ENCODE measurements at places on chromosomes 7 and 10.
A peak's percentile ranks its signal among the peaks of the same experiment; 100 is the strongest.

- no peak for DNase-seq
Measured at GRCh38 chr10:43273543-43273942, 6.7 kb upstream of the RASGEF1A start.

DNA sequence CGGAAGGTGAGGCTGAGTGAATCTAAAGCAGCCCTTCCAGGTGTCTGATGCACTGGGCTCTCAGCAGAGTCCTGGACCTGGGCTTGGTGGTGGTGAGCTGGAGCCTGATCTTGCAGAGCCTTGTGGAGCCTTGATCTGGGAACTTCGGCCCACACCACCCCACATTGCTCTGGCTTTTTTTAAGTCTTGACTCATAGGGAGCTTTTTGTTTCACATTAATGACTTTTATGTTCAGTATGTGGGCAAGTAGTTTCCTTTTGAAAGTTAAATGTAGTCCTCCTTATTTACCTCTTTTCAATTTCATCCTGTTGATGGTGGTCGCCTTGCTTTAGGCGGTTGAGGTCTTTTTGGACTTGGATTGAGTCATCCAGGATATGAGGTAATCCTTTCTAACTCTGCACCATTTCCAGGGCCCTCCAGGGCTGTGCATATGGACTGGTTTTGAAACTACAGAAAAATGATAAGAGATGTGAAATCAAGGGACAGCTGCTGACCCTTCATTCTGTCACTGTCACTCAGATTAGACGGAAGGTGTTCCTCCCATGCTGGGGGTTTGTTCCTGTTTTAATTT is 2.9 kb upstream of the NRAP start:
- DNase-seq, result peak; percentile 61

DNA sequence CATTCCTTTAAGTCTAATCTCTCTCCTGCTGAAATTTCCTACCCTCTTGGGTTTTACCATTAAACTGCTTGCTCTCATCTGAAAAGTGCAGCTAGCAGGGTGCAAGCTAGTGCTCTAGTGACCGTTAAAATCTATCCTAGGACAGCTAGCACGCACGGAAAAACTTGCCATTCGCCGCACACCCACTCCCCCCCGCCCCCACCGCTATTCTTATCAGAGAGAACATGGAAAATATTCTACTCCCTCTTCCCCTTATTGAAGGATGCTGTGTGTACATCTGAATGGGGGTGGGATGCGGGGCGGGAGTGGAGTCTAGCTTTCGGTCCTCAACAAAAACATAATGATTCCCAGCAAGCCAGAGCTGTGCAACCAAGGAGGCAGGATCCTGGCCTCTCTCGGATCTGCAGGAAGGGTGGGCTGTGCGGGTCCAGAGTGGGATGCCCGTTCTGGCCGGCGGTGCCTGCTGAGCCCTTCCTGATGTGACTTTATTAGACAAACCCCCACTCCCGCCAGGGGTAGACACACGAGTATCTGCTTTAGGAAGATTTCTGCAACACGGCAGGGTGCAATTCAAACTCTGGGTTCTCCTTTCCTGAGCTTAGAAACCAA is 1.1 kb upstream of the ADRA2A start:
- DNase-seq, result no peak

- peak; percentile 14 for DNase-seq
Measured at GRCh38 chr7:64874562-64875250, 28.4 kb upstream of the ZNF273 start.

GRCh38 chr10:70680899-70681730 is 8.8 kb downstream of the ADAMTS14 start:
- DNase-seq, result no peak

DNA sequence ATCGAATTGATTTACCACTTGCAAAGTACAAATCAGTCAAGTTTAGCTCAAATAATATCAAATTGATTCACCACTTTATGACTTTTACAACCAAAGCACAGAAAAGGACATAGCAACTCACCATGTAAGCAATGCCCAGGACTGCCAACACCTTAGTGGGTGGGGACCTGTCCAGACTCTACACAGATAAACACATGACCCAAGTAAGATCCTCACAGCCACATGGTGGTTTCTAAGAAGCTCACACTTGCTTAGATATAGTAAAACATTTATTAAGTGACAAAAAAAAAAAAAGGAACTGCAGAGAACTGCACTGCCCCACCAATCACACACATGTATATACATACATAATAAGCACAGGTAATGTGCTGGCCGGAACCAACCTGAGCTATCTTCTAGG is 116.2 kb downstream of the SLC25A13 start:
- no peak for DNase-seq

GRCh38 chr7:129792721-129793120 is 160.0 kb downstream of the UBE2H start:
- DNase-seq, result no peak

DNA sequence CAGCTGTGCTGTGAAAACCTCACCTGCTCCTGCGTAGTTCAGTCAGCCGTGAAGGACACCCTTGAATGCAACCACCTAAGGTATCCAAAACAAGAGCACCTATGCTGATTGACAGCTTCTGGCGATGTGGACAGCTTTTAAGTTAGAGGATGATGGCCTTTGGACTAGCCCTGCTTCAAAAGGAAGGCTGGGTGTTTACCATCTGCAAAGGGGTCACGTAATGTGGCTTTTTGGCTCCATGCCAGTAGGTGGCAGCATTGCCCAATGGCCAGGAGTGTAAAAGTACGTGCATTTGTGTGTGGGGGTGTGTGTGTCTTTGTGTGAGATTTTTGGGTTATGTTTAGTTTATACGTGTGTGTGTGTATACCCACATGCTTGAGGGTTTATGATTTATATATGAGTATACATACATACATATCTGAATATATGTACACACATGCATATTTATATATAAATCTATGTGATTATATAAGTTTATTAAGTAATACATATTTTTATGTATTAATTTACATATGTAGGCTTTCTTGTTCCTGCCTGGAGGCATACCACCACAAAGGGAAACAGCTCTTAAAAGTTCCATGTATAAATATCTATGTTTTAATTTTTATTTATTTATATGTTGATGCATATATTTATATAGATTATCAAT is 236.3 kb upstream of the ANKRD30A start:
- DNase-seq, result peak; percentile 60

DNA sequence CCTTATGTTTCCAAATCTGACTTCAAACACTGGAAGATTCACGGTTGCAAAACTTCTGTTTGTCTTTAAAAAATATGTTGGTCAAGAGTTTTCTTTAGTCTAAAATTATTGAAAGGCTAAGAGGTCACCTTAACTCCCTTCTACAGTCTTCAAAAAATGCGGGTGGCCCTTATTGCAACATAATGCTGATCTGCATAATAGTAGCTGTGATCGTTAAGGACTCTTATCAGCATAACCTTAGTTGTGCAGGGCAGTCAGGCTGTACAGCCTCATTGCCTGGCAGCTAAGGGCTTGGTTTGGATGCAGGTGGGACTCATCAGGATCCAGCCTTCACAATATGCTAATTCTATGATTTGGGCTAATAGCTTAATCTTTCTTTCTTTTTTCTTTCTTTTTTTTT is 15.0 kb downstream of the KIAA1217 start:
- no peak for DNase-seq

- DNase-seq, result no peak
Measured at GRCh38 chr7:138204285-138204981, 128.2 kb downstream of the AKR1D1 start.

DNA sequence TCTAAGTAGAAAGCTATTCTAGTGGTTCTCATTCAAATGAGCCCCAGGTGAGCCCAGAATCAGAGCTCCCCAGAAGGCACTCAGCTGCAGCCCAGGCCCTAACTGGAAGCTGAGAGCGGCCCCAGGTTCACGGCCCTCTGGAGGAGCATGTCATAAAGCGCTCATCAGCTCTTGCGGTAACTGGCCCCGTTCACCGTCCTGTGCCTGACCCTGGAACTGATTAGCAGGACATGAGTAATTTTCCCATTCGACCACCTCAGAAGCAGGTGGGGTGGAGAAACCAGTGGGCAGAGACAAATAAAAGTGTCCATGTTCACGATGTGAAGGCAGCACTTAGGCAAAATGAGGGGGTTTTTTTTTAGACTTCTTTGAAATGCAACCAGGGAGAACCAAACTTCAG is 136.1 kb upstream of the LYZL2 start:
- DNase-seq, result peak; percentile 54

- no peak for DNase-seq
Measured at GRCh38 chr7:93756890-93757289, 133.7 kb downstream of the TFPI2 start.

DNA sequence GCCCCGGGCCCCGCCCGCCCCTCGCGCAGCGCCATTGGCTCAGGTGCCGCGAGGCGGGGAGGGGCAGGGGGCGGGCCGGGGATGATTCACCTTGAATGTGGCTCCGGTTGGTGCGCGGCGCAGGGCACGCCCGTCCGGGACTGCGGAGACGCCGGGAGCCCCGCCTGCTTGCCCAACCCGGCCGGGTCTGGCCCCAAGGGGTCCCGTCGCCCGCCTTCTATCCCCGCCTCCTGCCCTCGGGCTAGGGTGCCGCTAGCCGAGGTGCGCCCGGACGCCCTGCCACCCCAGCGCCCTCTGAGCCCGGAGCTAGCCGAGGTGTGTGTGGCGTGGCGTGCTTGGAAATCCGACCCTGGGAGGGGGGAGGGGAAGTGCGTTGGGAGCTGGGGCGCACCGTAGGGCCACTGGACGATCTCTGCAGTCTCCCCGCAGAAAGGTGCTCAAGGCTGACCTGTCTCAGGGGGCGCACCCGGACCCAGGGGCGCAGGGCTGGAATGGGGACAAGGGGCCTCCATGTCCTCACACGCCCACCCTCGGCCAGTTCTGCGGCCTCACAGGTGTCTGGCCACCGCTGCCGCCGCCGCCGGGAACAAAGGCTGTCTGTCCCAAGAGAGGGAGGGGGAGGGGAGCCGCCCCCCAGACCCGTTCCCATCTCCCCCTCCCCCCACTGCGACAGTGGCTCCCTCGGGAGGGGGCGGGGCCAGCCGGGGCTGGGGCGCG is 168.9 kb downstream of the NRF1 start:
- DNase-seq, result peak; percentile 93

GRCh38 chr7:91142743-91143142 is 121.5 kb upstream of the FZD1 start:
- DNase-seq, result no peak

GRCh38 chr10:43673471-43673870 is 24.8 kb upstream of the ZNF32 start:
- no peak for DNase-seq

GRCh38 chr7:90582164-90582563 is 14.0 kb upstream of the CDK14 start:
- no peak for DNase-seq

DNA sequence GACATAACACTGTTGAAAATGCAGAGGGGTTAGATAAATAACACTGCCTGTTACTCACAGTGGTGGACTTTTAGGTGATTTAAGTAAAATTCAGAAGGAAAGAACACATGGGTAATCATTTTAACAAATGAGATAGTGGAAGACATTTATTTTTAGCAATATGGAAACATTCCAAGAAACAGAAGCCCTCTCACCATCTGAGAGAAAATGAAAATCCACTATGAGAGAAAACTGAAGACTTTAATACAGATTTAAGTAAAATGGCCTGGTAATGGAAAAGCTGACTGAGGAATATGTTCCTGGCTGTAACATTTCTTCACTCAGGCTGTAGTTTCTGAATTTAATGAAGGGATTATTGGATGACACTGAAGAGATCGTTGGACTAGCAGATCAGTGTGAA is 12.1 kb upstream of the ZNF786 start:
- DNase-seq, result no peak

- DNase-seq, result no peak
Measured at GRCh38 chr10:28644647-28645046, 32.7 kb upstream of the BAMBI start.

DNA sequence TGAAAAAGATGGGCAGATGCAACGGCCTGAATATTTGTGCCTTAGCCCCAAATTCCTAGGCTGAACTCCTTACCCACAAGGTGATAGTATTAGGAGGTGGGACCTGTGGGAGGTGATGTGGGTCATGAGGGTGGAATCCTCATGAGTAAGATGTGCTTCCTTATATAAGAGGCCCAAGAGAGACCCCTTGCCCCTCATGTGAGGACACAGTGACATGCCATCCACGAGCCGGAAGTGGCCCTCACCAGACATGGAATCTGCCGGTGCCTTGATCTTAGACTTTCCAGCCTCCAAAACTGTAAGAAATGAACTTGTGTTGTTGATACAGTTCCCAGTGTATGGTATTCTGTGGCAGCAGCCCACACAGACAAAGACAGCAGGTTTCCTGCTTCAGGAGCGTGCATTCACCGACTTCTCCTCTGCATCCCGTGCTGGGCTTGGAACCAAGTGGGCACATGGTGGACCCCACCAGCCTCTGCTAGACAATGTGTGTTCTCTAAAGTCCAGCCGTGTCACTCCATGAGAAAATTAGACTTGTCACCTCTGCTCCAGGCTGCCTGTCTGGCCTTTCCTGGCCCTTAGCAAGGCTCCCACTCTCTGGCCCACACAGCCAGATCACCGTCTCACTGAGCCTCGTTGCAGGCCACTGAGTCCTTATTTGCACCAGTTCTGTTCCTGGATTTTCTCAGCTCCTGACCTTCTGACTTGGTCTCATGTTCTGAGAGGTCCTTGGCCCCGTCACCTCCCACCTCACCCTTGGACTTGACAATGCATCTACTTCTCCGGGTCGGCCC is 52.9 kb upstream of the CACUL1 start:
- no peak for DNase-seq

DNA sequence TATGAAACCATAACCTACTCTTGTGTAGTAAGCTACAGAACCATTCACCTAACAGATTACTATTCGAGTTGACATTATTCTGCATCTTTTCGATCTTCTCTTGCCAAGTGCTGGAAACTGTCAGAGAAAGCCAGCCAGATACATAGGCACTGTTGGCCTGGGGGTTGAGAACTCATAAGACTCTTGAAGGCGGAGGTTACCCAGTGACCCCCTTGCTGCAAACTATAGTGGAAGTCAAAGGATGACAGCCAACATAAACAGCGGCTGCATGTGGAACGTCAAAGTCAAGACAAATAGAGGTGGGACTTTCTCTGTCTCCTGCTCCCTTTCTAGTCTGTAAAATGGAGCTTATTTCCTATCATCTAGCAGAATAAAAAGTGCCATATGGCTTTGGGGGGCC is 394.2 kb downstream of the LRMDA start:
- no peak for DNase-seq

GRCh38 chr10:86020134-86020533 is 346.5 kb downstream of the GRID1 start:
- no peak for DNase-seq

DNA sequence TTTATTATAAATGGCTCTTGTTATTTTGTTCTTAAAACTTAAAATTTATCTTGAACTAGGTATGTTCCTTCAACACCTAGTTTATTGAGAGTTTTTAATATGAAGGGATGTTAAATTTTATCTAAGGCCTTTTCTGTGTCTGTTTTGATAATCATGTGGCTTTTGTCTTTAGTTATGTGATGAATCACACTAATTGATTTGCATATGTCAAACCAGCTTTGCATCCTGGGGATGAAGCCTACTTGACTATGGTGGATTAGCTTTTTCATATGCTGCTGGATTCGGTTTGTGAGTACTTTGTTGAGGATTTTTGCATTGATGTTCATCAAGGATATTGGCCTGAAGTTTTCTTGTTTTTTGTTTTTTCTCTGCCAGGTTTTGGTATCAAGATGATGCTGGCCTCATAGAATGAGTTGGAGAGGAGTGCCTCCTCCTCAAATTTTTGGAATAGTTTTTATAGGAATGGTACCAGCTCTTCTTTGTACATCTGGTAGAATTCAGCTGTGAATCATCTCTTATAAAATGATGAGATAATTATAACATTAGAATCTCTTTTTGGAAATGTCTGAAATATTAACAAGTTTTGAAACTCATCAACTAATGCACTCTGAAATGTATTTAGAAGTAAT is 78.7 kb upstream of the AGR3 start:
- no peak for DNase-seq

Data from kidney tubule cell (primary cell).